Activated T-helper 17 cell treated with anti-CD3 and anti-CD28 coated beads, Interleukin-2, amount 50 U/mL, for 72 hours (primary cell): ENCODE measurements at places on chromosomes 1 and 21.

DNA sequence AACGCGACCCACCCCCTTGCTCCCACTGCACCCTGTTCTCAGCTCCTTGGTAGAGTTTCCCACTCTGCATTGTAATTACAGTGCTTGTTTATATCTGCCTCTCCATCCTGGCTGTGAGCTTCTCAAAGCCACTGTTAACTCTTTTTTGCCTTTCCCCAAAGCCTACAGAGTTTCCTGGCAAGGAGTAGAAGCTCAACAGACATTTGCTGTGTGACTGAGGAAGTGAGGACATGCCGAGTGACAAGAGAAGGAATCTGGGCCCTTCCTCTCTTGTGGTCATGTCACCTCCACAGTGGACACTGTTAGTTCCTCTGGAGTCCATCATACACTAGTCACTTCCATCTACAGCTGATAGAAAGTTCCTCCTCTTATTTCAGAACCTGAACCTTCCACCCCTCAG, 6.1 kb upstream of the IGSF8 start:
- no peak for ATAC-seq

DNA sequence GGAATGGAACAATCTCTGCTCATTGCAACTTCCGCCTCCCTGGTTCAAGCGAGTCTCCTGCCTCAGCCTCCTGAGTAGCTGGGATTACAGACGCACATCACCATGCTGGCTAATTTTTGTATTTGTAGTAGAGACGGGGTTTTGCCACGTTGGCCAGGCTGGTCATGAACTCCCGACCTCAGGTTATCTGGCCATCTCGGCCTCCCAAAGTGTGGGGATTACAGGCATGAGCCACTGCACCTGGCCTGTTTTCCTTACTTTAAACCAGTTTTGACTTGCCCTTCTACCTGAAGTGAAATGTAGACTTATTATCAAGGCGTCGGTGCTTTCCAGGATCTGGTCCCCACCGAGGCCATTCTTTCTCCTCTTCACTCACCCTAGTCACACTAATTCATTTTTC, 141.8 kb downstream of the DYRK1A start:
- no peak for ATAC-seq

GRCh38 chr1:46549697-46550681, 1.5 kb downstream of the KNCN start:
- peak; percentile 67 for ATAC-seq

GRCh38 chr1:28966617-28967016, 52.2 kb downstream of the EPB41 start:
- no peak for ATAC-seq
